NCI-H1105 treated with DMSO at 0.1 percent for 48 hours (cell line): ENCODE measurements at places on chromosomes 6 and 20.

- no peak for DNase-seq
Measured at GRCh38 chr6:129592516-129593232, 117.3 kb downstream of the ARHGAP18 start.

- DNase-seq, result peak; percentile 61
Measured at GRCh38 chr20:25196786-25197120, 1.2 kb downstream of the ENTPD6 start.

DNA sequence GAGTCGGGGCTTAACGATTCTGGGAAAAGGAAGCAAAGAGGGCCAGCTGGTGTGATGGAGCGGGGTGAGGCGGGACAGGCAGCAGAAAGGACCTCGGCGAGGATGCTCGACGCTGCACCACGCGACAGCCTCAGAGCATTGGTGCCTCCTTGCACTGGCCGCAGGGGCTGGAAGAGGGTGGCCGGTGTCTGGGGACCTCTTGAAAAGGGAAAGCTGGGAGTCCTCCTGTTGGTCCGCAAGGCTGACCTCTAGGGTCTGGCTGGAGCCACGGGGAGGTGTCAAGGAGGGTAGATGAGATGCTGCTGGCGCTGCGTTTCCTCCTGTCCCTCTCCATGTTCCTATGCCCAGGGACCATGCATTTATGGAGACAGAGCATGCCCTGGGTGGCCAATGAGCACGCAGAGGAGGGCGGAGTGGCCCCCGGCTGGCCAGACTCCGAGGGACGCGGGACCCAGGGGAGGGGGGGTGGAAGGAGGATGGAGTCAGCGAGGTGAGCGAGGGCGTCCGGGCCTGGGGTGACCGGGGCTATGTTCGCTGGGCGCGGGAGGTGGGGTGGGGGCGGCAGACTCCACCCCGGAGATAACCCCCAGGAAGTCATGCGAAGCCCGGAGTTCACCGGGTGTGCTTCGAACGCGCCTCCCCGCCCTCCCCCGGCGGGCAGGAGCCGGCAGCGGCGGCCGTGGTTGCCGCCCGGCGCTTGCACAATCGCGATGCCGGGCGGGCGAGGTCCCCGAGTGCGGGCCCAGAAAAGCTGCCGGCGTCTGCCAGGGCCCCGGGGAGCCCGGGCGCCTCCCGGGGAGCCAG is at the start of gene CYP24A1:
CYP24A1 (minus strand) TSS at position 334 of the 804 bp plus-strand sequence. CDS start 407 bp downstream, outside the sequence.
- DNase-seq, result no peak

DNA sequence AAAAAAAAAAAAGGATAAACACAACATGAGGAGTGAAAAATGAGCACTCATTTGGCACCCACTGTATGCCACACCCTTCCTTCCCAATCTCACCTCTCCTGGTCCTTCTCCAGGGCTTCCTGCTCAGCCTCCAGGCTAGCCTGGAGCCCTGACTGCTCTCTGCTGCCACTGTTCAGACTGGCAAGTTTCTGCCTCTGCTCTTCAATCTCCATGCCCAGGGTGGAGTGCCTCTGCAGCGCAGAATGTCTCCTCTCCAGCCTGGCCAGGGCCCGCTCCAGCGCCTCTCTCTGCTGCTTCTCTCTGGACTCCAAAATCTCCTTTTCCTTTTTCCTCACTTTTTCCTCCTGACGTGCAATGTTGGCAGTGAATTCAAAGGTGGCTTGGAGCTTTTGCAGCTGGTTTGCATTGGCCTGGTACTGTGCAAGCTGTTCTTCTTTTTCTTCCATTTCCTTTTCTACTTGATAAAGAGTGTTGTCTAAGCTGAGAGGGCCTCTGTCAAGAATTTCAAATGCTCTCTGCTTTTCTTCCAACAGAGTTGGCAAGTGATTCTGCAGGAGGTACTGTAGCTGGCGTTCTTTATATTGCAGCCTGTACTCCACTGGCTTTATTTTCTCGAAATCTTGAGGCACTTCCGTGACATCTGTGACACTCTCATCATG is 194.4 kb downstream of the KIF16B start:
- DNase-seq, result no peak

DNA sequence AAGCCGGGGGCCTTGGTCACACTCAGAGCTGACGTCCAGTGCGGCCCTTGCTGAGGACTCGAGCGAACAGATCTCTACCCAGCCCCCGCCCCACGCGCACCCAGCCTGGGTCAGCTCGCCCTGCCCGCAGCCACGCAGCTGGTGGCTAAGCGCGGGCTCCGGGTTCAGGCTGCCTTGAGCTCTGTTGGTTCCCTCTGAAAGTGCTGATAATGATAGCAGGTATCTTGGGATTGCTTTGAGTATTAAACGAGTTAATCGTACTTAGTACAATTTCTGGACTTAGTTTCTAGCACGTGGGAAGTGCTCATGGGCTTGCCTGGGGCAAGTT is 88.1 kb upstream of the TGM3 start:
- DNase-seq, result peak; percentile 47

GRCh38 chr6:36757206-36757605 is 59.6 kb downstream of the RAB44 start:
- no peak for DNase-seq

DNA sequence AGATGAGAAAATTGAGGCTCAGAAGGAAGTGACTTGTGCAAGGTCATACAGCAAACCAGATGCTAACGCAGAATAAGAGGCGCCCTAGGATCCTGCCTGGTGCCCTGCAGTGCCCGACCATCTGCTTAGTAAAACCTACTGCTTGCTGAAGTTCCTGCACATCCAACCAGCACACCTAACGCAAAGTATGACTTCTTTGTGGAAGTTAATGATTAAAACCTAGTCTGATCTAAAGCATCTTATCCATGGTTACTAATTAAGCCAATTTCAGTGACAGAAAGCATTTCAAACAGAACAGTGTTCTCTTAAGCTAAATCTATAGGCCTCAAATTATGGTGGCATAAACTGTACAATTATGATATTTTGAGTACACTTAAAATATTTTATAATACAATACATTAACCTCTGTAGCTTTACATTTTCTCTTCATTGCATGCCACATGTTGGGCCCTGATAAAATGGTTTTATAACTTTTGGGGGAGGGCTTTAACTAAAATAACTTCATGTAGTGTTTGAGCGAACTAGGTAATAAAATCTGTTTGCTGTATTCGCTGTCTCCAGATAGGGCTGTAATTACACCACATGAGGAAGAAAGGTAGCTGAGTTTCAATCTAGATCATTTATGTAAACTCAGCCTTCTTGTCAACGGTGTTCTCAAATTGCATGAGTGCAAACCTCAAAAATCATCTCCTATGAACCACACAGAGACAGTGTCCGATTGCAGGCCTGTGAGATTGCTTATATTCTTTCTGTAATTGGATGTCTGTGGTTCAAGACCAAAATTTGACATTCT is 37.5 kb upstream of the BEND3 start:
- peak; percentile 26 for DNase-seq

DNA sequence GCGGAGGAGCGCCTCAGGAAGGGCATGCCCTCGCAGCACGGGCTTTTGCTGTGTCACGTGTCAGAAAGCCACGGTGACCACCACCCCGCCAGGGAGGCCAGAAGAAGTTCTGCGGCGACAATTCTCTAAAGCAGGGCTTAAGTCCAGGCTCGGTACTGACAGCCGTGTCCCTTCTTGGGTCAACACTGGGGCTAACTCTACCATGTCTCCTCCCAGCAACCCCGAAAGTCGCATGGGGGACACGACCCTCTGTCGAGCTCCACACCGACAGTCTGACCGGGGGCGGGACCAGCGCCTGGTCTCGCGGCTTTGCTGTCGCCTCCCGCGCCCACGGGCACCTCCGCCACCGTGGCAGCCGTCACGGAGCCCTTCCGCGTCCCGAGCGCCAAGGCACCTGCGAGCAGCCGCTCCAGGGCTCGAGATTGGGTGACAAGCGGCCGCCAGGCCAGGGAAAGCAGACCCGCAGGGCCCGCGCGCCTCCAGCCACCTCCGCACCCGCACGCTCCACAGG is 534 bp downstream of the NANP start:
- no peak for DNase-seq

GRCh38 chr6:132247381-132248159 is 153.7 kb downstream of the MOXD1 start:
- no peak for DNase-seq

GRCh38 chr6:83867527-83868161 is 8.2 kb downstream of the CYB5R4 start:
- no peak for DNase-seq

DNA sequence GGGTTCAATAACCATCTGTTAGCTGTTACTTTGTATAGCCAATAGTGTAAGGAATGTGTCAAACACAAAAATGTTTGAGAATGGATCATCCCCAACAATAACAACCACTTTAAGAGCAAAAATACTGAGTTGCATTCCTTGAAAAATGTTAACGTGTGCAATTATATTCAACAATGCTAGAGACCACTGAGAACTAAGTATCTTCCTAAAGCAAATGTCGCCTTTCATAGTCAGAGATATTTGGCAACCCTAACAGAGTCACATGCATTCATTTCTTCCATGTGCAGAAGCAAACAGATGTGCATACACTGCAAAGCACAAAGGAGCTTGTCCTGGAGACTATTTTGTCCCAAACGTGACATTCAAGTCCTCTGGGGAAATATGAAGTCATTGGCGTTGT is 448.6 kb downstream of the GJA1 start:
- no peak for DNase-seq

DNA sequence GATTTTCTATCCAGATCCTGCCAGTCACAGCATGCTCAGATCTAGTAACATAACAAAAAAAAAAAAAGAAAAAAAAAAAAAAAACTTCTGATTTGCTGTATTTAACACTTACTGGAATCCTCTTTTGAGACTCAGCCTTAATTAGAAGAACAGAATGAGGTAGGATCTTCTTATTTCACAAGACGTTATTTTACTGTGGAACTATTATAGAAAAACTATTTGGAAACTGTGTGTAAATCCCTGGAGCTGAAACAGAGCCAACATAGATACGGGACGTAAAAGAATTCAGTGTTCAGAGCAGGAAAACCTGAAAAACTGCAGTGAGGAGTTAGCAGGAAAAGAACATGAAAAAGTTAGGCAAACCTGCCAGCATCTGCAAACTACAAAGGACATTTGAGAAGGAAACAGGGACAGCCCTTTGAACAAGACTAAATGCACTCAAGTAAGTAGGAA is 3.4 kb upstream of the ZNF217 start:
- DNase-seq, result no peak

DNA sequence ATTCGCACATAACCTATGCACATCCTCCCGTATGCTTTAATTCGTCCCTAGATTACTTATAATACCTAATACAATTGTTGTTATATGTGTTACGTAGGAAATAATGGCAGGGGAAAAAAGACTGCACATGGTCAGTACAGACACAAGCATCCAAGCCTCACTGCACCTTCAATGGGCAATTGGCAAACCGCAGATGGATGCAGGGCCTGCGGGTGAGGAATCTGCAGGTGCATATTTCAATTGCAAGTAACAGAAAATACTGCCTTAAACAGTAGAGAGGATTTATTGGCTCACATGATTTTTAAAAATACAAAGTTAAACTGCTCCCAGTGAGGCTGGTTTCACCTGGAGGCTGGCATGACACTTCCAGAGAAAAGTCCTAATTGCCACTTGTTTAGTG is 142.1 kb upstream of the MLN start:
- no peak for DNase-seq

DNA sequence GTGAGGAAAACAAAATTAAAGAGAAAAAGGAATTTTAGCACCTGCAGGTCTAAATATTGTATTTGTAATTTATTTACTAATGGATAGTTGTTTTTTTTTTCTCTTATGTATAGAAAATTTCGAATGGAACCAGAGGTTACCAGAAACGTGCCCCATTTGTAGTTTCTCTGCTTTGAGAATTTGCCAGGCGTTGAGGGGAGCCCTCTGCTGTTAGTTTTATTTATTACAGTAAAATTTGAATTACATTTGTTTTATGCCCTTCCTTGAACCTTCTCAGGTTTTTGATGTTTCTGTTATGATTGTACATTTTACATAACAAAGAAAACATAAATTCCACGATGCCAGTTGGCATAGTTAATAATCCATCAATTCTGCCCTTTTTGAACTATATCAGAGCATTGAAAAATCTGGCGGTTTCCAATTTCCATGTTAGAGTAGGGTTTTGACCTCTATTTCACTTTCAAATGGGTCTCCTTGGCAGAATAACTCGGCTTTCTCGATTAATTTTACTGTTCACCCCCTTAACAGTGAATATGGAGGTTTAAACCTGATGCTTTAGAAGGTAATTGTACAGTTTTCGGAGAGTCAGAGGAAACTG is 35.1 kb upstream of the RFPL4B start:
- peak; percentile 31 for DNase-seq

GRCh38 chr6:42781796-42782688 is at the start of gene BICRAL:
Gene BICRAL, plus strand, starts transcription at chr6:42782052. Its CDS starts 39,971 bp downstream, at chr6:42822023.
- DNase-seq, result peak; percentile 75

- DNase-seq, result no peak
Measured at GRCh38 chr6:378090-378957, 13.2 kb upstream of the IRF4 start.

- DNase-seq, result no peak
Measured at GRCh38 chr20:42553374-42553773, 636.3 kb downstream of the PTPRT start.

GRCh38 chr20:62230276-62230675 is 8.0 kb upstream of the OSBPL2 start:
- DNase-seq, result no peak

DNA sequence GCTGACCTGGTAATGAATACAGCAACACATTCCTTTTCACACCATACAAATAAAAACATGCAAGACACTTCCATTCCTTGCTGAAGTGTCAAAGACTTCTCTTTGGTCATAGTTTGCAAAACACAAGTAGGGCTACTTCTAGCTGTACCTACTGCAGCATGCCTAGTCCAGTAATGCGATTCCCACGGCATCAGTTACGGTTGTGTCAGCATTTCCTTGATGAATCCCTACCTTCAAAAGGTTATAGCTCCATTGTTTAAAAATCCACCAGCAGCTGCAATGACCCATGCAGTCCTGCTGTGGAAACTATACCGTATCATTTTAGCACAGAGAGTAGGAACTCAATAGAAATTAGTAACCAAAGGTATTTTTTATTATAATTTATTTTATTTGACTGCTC is 1371.5 kb downstream of the EPHA7 start:
- no peak for DNase-seq

GRCh38 chr6:135383766-135384165 is 113.8 kb downstream of the AHI1 start:
- no peak for DNase-seq
